ENCODE measurements at places on chromosomes 12 and 14.

DNA sequence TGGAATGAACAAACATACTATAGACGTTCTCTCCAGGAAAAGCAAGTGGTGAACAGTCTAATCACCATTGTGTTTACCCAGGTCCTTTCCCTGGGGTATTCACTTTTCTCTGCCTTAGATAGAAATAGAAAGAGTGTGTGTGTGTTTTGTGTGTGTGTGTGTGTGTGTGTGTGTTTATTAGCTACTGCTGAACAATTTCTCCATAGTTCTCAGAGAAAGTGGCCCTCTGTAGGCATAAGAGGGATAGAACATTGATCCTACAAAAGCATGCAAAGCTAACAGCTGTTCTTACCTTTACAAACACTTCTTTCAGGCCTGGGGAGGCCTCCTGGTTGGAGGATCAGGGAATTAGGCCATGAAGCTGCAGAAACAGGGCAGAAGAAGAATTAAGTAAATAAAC, 665.7 kb upstream of the TBX3 start:
- no peak for DNase-seq

- DNase-seq: no peak
These were observed 17.2 kb upstream of the PHC1 start for GRCh38 chr12:8897081-8897480.

- no peak for DNase-seq
These were observed 15.4 kb upstream of the P2RX7 start for GRCh38 chr12:121117226-121117777.

DNA sequence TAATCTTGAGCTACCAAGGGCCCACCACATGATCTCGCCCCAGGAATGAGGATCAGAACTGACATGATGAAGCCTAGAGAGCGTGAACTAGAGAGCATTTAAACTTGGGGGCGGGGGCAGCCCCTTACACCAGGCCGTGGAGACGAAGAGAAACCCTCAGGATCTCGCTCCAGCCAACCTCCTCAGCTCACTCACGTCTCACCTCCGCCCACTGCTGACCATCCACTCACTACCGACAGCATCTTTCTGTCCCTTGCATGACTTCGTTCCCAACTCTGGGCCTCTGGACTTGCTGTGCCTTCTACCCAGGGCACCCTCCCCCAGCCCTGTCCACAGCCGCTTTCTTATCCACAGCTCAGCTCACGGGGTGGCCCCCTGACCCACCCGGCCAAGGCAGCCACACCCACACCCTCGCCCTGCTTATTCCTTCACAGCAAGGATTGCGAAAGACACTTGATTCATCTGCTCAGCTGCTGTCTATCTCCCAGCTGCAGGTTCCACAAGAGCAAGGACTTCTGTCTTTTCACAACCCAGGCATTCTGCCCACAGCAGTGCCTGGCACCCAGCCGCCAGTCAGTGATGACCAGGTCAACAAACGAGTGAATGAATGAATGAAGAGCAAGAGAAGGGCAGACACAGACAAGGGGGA, 6.4 kb downstream of the STX2 start:
- DNase-seq: no peak

DNA sequence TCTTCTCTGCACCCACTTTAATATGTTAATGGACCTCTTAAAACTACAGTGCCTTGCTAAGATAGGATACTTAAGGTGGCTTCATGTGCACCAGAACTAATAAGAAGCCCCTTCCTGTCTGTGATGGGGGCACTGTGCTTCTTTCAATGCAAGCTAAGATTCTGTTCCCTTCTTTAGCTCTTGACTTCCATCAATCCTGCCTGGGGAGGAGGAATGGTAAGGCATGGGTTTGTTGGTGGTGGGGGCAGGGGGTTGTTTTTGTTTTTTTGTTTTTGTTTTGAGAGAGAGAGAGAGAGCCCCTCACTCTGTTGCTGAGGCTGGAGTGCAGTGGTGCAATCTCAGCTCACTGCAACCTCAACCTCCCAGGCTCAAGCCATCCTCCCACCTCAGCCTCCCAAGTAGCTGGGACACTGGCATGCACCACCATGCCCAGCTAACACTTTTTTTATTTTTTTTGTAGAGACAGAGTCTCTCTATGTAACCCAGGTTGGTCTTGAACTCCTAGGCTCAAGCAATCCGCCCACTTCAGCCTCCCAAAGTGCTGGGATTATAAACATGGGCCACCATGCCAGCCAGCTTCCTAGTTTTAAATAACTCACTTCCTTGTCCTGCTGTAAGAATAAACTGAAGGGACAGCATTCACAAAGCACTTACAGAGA, 4.5 kb upstream of the KRT3 start:
- no peak for DNase-seq

GRCh38 chr12:10191865-10192264, 13.0 kb downstream of the TMEM52B start:
- DNase-seq: no peak

DNA sequence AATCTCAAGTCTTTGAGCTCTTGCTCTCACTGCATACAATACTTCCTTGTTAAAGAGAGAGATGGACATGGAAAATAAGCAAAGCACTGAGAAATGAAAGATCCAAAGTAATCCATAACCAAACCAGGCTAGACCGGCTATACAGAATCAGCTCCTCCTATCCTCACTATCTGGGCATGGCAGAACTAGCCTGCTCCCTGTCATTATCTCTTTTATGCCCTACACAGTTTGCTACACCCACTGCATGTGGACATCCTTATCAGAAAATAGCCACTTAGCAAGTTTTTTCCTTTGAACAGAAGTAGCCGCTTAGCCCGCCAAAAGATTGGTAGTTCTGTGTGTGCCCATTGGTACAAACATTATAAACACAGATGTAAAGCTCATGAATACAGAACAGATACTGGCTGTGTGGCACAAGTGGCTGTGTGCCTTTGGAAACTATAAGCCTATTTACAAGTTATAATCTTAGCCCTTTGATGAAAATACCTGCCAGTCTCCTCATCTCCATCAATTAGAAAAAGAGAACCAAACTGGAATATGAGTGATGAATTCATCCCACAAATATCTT, 34.7 kb downstream of the SPTB start:
- no peak for DNase-seq

GRCh38 chr12:54390668-54391551, 6.4 kb upstream of the ZNF385A start:
- DNase-seq: no peak

- DNase-seq: no peak
These were observed 203.4 kb upstream of the PELI2 start for GRCh38 chr14:55914771-55915170.

- no peak for DNase-seq
These were observed 425.8 kb downstream of the RAD51B start for GRCh38 chr14:68245146-68246073.

DNA sequence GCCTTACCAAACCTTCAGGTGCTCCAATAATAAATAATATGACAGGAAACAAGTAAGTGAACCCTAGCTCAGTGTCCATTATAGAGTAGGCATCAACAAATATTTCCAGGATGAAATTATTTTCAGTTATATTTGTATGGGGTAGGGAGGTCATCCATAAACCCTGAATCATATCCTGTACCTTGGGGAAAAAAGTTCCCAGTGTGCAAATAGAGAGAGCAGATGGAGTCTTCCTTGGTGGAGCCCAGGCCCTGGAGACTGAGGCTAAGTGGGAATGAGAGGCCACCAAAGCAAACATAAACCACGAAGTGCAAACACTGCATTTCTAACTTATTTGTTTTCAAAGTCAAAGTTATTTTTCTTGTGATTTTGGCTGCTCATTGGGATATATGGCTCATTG, 8.5 kb upstream of the ERP27 start:
- DNase-seq: no peak

- DNase-seq: no peak
These were observed 45.4 kb upstream of the TESC start for GRCh38 chr12:117144599-117144998.

DNA sequence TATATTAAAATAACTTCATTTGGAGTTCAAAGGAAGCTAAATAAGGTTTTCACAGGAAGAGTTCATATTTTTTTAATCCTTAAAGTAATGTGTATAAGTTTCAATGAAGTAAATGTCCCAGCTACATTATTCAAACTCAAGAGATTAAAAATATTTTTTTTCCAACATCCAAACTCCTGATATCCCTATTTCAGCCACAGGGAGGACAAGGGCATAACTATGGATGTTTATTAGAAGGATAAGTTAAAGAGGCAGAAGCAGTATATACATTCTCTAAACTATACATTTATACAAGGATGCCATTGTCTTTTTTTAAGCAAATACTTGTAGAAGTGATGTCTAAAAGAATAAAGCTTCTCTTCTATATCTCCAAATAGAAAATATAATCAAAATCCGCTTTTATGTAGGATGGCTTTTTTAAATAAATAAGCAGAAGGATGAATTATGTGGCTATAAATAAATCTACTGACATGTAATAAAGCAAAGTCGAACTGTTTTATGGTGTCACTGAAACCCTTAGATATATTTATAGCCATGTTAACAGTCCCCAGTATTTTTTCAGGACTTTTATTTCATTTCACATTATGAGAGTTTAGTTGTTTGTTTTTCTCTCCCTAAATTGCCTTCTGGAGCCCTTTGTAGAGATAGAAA, 936.5 kb downstream of the DIO2 start:
- DNase-seq: no peak

DNA sequence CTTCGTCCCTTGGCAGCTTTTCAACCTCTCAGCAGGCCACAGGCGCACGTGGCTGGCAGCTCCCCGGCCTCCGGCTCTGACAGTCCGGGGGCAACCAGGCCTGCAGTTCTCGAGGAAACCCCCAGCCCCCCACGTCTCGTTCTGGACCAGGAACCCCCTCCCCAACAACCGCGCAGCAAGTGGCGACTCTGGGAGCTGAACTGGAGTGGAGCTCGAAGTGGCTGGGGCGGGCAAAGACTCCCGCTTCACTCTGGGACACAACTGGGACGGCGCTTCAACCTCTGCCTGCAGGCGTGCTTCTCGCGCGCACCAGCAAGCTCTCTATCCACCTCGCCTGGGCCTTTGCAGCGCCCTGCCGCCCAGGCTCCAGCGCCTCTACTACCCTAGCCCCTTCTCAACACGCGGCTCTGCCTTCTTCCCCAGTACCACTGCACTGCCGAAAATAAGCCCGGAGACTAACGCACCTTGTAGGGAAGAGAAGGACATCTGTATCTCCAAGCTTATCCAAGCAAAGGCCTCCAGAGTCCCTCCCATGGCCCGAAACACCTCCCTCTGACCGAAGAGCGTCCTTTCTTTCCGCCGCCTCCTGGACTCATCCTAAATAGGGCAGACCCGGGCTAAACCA, 2.4 kb upstream of the NKX2-1 start:
- DNase-seq: no peak

- DNase-seq: no peak
These were observed 41.2 kb upstream of the LRRC10 start for GRCh38 chr12:69651922-69652321.

GRCh38 chr14:91402771-91403600, 14.6 kb downstream of the CCDC88C start:
- DNase-seq: no peak

DNA sequence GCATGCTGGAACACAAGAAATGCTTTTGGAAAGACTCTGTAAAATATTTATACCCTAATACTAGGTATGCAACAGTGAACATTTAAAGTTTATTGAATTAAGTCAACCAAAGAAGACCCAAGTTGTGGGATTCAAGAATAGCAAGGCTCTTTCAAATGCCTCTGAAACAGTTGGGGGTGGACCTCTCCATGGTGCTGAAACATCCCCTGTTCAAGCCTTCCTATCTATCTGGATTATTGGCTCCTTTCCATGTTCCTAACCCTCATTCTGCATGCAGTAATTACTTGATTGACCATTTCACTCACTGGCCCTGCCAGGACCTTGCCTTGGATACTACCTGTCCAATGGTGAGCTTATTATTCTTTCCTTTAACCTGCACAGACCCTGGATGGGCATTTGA, 349.7 kb downstream of the NRXN3 start:
- no peak for DNase-seq

- no peak for DNase-seq
These were observed 43.0 kb downstream of the CCNK start for GRCh38 chr14:99524091-99524661.

- no peak for DNase-seq
These were observed 23.3 kb upstream of the AMIGO2 start for GRCh38 chr12:47102845-47103651.

GRCh38 chr14:68015356-68016254, 196.0 kb downstream of the RAD51B start:
- no peak for DNase-seq

DNA sequence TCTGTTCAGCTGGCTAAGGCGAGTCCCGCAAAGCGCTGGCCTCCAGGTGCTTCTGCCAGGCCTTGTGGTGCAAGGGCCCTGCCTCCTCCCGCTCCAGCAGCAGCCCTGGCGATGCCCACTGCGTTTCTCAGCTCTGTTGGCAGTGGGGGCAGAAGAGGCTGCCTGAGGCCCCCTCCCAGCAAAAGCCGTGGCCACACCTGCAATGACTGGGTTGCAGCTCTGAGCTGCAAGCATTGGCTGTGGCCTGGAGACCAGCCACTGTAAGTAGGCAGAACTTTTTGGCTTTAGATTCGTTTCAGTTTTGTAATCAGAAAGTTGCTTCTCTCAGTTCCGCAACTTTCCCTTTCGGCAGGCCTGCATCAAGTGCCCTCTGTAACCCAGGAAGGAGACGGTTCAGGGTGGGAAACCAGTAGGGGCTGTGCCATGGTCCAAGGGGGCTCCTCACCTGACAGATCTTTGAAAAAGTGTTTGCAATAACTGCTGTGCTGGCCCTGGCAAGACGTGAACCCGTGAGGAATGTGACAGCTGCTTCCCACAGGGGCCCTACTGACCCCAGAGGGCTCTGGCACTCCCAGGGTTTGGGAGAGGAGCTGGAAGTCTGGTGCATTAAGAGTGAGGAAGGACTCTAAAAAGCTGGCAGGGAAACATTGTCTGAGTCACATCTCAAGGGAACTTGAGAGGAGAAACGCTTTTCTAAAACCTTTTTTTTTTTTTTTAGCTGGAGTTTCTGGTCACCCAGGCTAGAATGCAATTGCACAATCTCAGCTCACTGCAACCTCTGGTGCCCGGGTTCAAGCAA, 54.5 kb upstream of the MAX start:
- DNase-seq: no peak

- no peak for DNase-seq
These were observed 32.4 kb downstream of the YY1 start for GRCh38 chr14:100271247-100271939.

GRCh38 chr12:131011165-131012079, 57.7 kb downstream of the ADGRD1 start:
- no peak for DNase-seq

- DNase-seq: no peak
These were observed 133.6 kb upstream of the NOS1 start for GRCh38 chr12:117494833-117495655.

GRCh38 chr14:76194327-76194726, 42.6 kb downstream of the GPATCH2L start:
- no peak for DNase-seq

DNA sequence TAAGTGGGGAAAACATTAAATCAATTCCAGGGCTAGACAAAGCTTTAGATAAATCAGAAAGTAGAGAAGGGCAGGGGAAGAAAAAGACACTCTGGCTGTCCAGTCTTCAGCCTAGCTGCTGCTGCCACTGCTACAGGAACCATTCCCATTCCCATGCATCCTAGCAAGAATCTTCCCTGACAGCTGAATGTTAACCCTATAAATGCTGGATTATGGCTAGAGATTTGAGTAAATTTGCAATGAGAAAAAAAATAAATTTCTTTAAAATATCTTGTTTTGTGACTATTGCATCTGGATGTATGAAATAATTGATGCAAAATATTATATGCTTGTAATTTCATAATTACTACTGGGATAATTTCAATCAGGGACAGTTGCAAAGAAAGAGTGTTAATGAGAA, 15.0 kb upstream of the CDKN3 start:
- DNase-seq: no peak
